Stimulated activated CD8-positive, alpha-beta memory T cell treated with anti-CD3 and anti-CD28 coated beads, Interleukin-4, amount 100 ng/mL, for 4 hours (primary cell): ENCODE measurements at places on chromosomes 13 and 19.

DNA sequence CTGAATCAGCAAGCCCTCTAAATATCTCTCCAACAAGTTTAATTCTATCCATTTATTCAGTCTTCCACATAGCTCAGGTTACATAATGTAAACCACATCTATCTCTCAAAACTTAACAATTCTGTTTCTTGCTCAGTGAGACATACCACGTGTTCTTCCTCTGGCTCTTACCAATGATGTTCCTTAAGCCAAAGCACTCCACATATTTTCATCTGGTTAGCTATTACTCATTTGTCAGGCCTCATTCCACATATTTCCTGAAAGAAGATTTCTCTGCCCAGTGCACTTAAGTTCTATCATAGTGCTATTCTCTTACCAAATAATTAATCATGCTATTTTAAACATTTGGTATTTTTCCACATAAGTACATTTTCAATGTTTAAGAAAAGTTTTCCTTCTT is 403.3 kb upstream of the ATXN8OS start:
- DNase-seq, result no peak

DNA sequence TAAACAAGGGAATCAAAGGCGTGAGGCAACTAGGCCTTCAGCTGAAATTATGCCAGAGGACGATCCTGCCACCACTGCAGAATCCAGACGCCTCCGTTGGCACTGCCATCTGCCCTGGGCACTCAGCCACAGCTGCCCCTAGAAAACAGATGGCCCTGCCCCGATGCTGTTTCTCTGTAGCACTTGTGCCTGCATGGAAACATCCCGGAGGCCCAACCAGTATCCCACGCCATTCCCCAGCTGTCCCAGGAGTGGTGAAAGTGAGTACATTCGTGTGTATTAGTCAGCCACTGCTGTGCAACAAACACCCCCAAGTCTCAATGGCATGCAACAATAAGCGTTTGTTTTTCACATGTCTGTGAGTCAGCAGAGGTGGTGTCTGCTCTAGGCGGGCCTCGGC is 8.9 kb upstream of the CRTC1 start:
- no peak for DNase-seq

DNA sequence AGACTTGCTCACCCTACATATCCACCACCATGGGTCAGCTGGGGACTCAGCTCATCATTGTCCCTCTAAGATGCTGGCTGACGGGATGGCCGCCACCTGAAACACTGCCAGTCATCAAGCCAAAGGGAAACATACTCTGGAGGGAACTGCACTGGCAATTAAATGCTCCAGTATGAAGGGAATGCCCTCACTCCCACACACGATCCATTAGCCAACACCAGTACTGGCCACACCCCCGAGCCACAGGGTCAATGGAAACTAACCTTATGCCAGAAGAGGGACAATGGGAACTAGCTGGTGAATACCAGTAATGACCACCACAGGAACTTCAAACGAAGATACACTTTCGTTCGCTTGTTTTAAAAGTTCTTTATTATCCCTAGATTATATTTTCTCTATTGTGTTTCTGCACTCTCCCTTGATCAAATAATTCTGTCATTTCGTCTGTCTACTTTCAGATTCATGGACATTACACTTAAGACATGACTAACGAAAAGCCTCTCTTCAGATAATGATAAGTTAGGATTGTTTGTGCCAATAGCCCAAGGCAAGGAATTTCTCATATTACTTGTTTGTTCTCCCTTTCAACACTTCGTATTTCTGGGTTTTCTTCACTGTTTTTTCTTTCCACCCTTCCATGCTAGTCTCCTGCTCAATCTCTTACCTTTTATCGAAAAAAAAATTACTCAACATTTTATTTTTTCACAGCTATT is 1.7 kb upstream of the ZNF507 start:
- DNase-seq, result no peak

- no peak for DNase-seq
These were observed 76.6 kb upstream of the SOX1 start for GRCh38 chr13:111990362-111990761.

GRCh38 chr19:56959205-56959604 is 118.7 kb upstream of the PEG3 start:
- no peak for DNase-seq

DNA sequence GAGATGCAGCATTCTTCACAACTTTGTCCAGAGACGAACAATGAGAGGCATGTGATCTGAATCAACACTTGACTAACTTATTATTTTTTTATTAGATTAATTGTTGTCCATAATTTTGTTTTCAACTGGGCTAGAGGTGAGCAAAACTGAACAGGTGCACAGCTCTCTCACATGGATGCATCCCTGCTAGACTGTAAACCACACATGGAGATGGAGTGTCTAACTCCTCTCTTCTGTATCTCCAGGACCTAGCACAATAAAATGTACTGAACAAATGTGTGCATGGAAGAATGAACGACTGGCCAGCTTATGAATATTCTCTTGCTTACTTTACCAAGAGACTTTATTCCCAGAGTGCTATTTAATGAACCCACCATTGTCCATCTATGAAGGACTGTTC is 627.7 kb downstream of the LIG4 start:
- DNase-seq, result no peak

DNA sequence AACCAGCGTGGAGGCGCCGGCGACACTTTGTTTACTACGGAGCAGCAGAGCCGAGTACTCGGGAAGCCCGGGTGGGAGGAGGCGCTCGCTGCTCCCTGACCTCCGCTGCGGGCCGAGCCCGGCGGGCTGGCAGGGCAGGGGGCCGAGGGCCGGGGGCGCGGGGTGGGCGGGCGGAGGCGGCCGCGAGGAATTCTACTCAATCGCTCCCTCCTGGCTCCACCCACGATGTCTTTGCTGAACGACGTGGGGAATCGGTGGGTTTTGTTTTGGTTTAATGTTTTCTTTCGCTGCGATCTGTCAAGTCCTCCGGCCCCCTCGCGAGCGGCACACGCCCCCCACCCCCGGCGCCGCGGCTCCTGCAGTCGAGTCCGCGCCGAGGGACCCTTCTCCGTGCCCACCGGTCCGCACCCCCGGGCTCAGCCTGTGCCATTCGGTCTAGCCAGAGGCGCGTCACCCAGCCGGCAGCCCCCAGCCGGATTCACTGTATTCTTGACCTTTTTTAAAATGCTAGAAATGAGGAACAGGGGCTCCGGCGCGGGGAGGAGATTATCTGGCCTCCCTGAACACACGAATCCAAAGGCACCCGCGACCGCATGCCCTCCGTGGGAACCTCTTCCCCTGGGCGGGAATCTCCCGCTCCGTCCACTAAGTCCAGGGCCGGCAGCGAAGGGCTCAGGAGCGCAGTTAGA is 636 bp upstream of the FOXO1 start:
- DNase-seq, result peak; percentile 4

- DNase-seq, result no peak
These were observed 10.0 kb upstream of the SPC24 start for GRCh38 chr19:11165486-11166030.

DNA sequence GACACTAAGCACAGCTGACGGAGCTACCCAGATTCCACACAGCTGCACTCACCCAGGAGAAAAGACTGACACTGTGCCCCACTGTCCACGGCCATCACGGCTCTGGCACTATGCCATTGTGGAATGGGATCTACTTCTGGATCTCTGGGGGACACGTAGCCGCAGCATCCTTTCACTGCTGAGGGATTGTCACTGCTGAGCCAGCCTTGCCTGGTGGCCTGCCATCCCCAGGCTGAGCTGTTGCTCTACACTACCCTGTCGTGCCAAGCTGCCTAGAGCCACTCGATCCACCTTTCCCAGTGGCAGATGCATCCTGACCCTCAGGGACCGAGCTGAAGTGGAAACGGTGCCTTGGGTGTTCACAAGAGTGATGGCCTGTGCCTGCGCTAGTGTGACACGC is 5.0 kb upstream of the LILRB5 start:
- no peak for DNase-seq

GRCh38 chr13:111880185-111880584 is 186.8 kb upstream of the SOX1 start:
- DNase-seq, result no peak

DNA sequence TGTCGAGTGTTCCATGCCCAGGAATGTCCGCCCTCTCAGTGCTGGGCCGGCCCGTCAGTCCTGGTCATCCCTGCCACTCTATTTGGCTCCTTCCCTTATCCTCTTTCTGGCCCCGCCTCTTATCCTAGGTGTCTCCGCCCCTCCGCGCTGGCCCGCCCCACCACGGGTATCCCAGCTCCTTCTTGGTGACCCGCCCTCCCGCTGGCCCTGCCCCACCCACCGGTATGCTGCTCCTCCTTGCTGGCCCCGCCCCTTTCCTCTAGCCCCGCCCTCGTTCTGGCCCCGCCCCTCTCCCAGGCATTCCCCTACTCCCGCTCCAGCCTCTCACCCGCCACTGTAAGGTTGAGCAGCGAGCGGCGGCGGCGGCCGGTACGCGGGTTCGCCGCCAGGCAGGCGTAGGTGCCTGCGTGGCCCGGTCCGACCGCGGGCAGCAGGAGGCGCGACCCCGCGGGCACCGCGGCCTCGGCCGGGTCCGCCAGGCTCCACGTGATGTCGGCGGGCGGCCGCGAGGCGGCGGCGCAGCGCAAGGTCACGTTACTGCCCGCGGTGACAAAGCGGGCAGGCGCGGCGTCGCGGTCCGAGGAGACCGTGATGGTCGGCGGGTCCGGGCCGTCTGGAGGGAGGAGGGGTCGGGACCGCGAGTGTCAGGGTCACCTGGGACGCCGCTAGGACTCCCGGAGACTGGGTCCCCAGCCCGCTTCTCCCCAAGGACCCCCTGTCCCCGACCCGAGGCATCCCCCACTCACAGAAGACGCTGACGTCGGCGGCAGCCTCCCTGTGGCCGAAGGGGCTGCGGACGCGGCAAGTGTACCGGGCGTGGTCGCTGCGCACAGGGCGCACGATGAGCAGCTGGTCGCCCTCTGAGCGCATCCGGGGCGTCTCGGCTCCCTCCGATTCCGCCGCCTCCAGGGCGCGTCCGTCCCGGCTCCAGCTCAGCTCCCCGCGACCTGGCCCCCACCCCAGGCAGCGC is 2.0 kb downstream of the VSIG10L start:
- peak; percentile 91 for DNase-seq
